ENCODE measurements at places on chromosomes 7 and 10.

- DNase-seq = no peak
Observed at GRCh38 chr7:23467806-23468525, 2.3 kb downstream of the IGF2BP3 start.

DNA sequence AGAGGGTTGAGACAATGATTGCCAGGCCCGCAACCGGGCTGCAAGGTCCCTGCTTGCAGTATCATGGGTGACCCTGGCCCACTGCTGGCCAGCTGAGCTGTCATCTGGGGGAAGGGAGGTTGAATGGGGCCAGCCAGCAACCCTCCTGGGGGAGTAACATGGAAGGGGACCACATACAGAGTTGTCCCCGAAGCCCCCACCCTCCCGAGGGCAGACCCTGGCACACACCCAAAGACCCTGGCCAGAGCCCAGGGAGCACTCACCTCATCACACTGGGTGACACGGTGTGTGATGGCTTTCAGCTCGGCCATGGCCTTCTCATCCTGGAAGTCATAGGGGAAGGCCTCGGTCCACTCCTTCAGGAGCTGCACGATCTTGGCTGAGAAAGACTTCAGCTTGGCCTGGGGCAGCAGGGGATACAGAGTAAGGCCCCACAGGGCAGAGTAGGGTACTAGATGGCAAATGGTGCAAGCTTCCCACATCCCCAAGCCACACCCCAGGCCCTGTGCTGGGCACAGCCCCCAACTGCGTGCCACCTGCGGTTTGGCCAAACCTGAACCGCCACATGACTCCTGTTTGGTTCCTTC lies 63.4 kb downstream of the CSGALNACT2 start:
- peak; percentile 29 for DNase-seq

DNA sequence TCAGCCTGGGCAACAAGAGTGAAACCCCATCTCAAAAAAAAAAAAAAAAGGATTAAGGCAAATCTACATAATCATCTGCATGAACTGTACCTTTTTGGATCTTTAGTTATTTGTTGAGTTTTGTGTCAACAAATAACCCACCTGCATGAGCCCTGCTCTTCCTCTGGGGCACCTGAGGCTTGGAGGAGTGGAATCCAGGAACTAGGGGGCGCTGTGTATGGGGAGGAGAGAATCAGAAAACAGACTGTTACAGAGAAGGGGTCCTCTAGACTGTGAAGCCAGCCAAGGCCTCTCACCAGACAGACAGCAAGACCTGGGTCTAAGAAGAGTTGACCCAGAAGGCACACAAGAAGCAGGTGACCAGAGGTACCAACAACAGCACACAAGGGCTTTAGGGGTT lies 682.8 kb upstream of the NRP1 start:
- no peak for DNase-seq

GRCh38 chr7:93601363-93601762 lies 26.8 kb upstream of the CALCR start:
- DNase-seq = no peak

- no peak for DNase-seq
Observed at GRCh38 chr7:82839555-82839954, 323.1 kb downstream of the PCLO start.

- DNase-seq = no peak
Observed at GRCh38 chr10:89916468-89917215, 215.3 kb downstream of the KIF20B start.

GRCh38 chr10:101781984-101782810 lies 1.0 kb downstream of the NPM3 start:
- no peak for DNase-seq

DNA sequence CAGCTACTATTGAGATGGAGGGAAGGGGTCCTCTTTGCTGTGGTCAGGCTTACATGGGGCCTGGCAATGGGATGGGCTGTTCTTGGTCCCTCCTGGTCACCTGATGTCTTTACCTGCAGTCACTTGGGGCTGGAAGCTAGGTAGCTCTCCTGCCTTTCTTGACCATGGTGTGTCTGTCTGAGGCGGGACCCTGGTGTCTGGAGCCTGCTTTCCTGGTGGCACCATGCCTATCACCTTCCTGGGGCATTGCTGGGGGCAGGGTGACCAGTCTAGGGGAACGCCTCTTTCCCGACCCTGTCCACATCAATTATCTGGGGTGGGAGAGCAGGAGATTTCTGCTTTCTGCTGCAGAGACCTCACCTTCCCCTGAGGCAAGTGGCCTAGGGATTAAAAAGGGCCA lies 55.6 kb downstream of the ARHGAP22 start:
- DNase-seq = no peak

GRCh38 chr7:92528958-92529264 lies 316 bp downstream of the RBM48 start:
- DNase-seq = no peak

DNA sequence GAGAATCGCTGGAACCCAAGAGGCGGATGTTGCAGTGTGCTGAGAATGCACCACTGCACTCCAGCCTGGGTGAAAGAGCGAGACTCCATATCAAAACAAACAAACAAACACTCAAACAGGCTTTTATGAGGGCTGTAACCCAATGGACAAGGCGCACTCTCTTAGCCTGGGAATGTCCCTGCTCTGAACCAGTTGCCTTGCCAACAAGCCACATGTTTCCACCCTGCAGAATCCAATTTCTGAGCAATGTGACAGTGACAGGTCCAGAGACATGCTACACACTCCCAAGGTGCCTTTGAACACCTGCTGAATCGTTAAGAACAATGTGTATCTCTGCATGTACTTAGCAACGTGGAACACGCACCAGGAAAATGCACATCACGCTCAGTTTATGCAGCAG lies 186.8 kb upstream of the AUTS2 start:
- DNase-seq = no peak

DNA sequence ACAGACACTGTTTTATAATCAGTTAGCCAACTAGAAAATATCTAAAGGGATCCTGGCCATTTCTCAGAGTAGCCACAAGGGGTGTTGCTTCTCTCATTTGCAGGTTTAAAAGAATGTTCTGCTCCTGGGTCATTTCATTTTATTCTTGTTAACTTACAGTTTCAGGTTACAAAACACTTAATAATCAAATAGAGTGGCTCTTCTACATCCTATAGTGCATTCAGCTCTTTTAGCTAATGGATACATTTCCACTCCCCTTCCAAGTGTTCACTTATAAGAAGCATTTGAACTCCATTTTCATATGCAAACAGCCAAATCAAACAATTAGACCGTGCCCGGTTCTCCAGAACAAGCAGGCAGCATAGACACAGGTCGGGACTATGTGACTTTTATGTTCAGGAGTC lies 117.5 kb downstream of the TRIL start:
- no peak for DNase-seq

- no peak for DNase-seq
Observed at GRCh38 chr10:131568866-131569265, 257.3 kb upstream of the TCERG1L start.

DNA sequence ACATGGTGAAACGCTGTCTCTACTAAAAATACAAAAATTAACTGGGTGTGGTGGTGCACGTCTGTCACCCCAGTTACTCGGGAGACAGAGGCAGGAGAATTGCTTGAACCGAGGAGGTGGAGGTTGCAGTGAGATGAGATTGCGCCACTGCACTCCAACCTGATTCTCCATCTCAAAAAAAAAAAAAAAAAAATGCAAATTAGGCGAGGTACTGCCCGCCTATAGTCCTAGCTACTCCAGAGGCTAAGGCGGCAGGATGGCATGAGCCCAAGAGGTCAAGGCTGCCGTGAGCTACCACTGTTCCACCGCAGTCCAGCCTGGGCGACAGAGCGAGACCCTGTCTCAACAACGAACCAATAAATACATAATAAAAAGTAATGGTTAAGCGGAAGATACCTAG lies 1.1 kb upstream of the EIF4H start:
- no peak for DNase-seq

- DNase-seq = no peak
Observed at GRCh38 chr7:114273218-114273617, 141.4 kb upstream of the FOXP2 start.

DNA sequence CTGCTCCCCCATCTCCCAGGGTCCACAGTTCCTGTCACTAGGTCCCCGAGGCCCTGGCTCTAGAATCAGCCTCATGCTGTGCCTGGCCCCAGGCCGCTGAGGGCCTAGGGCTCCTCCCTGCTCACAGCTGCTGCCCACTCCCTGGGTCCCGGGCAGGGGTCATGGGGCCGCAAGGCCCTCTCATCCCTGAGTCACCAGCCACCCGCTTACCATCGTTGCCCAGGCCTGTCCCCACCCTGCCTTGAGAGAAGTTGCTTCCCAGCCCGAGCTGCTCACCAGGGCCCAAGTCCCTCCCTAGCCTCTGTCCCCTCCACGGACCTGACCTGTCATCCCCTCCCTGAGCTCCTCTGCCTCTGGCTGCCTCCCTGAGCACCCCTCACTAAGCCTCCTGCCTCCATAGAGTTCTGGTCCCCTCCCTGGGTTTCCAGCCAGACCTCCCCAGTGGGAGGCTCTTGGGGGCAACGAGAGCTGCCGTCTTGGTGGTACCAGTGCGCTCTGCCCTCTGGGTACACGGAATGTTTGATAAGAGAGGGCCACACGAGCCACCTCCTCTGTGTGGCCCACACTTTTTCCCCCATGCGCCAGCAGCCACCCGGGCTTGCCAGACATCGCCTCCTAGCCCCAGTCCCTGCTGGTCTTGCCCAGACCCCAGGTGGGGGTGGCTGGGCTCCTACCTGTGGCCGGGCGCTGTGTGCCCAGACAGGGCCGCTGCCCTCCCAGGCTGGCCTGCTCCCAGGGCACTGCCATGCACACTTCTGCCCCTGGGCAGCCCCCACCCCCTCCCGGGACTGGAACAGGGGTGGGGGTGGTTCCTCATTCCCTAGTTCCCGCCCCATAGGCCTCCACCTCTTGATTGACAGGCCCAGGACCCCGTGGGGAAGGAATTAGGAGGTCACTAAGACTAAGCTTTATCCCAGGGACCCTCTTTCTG lies 21.3 kb downstream of the MLXIPL start:
- no peak for DNase-seq

DNA sequence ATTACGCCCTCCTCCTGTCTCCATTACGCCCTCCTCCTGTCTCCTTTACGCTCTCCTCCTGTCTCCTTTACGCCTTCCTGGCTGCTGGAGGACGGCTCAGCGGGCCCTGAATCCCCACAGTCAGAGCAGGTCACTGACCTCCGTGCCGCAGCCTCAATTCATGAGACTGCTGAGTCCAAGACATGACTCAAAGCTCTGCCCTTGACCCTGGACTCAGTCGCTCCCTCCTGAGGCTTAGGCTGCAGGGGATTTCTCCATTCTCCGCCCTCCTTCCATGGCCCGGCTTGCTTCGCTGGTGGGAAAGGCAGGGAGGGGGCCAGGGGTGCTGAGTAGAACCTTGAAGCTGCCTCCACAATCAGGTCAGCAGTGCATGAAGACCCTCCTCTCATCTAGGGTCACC lies 21.0 kb upstream of the FOXL3 start:
- DNase-seq = no peak

DNA sequence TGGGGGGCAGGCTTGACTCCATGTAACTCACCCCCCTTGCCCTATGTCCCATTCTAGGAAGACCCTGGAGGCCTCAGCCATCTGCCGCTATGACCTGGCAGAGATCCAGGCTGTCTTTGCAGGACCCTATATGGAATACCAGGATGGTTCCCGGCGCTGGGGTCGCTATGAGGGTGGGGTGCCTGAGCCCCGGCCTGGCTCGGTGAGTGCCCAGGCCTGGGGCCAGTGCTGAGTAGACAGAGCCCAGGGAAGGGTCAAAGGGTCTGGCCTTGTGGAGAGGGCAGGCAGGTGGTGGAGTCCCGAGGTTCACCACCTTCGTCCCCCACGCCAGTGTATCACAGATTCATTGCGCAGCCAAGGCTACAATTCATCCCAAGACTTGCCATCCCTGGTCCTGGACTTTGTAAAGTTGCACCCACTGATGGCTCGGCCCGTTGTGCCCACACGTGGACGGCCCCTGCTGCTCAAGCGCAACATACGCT lies 7.5 kb downstream of the MRPL43 start:
- no peak for DNase-seq

DNA sequence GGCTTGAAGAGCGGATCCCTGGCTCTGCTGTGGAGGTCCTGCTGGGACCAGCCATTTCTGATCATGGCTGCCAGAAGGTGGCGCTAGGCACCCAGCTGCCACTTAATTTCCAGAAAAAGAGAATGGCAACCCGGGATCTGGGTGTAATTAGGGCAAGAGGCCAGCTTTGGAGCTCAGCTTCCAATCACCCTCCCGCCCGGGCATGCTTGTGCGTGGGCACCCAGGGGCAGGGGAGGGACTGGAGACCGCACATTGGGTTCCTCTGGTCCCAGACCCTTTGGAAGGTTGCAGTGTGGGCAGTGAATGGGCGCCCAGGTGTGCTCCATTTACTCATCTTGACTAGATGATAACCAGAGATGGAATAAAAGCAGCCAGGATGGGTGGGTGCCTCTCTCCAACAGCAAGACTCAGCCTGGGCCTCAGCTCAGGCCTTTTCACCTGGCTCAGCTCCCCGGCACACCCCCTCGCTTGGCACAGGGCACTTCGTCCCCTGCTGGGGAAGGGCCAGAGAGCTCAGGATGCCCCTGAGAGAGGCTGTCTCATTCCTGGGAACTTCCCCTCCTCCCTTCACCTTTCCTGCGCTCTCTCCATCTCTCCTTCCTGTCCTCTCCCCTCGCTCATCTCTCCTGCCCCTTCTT lies 14.7 kb downstream of the FAM241B start:
- peak; percentile 45 for DNase-seq

DNA sequence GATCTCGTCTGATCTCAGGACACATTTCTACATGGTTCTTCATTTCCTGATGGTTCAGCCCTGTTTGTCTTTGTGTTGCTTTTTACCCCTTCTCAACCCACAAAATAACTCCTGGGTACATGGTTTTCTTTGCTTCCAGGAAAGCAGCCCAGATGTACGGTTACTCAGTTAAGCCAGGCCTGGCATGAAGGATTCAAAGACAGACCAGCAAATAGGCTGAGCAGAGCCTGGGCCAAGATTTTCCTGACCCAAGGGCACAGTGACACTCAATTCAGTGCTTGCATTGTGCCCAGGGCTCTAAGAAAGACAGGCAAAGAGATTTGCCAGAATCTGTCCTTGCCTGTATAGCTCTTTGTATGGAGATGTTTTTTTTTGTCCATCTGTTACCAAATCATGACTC lies 340.8 kb upstream of the KIAA1217 start:
- no peak for DNase-seq

DNA sequence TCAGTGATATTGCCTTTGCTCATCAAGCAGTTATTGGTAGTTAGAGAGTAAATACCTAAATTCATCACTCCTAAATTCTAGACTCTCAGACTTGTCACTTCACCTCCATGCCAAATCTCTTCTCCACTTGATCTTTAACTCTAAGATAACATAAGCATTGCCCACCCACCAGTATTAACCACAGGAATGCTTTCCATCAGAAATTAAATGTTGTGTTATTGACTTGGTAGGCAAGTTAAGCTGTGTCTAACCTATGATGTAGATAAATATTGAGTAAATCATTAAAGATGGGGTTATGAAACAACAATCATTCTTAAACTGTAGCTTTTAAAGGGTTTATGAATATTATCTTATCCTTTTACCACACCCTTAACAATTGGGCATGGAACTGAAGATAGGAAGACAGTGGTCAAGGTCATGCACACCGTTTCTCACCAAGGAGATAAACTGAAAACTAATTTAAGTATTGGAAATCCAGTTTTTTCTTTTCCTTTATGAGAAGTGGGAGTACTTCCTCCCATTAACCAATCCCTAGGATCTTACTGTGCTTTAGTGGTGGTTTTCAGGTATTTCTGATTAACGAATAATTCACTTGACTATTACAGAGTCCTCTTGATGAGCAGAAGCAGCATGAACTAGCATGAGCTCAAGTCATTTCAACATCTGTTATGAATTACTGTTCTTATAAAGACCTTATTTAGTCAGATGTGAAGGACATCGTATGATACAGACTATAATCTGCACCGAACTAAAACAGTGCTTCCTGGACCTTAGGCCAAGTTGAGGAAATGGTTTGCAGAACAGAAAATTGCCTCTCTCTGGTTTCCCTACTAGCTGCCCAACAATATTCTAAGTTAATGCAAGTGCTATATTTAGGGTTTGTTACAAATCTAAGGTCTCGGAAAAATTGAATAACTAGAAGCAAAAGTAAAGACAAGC lies 142.0 kb downstream of the LCOR start:
- DNase-seq = no peak

All from activated CD4-positive, CD25-positive, alpha-beta regulatory T cell treated with anti-CD3 and anti-CD28 coated beads, Interleukin-2, amount 50 U/mL, for 72 hours (primary cell).